Heart right ventricle (tissue), 16 donors: ENCODE measurements at places on chromosomes 3 and 15. TPM values are rescaled to one million over a fixed set of nuclear protein-coding genes. Genes with fewer than 3 reads are reported as not detected.

DNA sequence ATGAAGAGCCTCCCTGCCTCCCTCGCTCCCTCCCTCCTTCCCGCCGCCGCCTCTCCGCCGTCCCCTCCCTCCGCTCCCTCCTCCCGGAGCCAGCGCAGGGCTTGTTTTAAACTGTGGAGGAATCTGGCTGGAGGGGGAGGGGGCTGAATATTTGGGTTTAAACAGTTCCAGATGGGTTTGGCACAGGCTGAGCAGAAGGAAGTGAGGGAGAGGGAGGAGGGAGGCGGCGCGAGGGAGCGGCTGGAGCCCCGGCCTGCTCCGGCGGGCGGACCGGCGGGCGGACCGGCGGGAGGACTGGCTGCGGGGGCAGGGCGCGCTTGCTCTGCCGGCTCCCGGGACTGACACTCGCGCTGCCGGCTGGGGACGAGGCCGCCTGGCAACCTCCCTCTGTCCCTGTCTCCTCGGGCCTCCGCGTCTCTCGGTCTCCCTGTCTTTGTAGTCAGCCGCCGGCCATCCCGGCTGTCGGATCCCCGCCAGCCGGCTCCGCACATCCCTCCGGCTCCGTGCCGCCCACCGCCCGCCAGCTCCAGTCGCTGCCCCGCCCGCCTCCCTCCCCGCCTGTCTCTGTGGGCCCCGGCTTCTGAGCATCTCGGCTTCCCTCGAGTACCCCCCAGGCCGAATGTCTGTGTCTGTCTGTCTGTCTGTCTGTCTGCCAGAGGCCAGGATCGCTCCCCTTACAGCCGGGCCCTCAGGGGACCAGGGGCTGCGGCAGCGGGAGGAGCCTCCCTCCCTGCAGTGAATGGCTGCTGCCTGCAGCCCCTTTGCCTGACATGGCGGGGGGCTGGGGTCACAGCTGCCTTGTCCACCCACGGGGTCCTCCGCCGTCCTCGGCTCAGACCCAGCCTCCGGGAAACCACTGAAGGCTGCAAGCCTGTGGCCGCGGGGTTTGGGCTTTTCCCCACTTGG is 7.6 kb downstream of the EPHB3 start:
- peaks cover 5% of the 10 kb centered on the region for H3K27me3 ChIP-seq
- peaks cover 14% of the 10 kb centered on the region for H3K4me1 ChIP-seq
- peak overlapping the region; percentile 81 for H3K27ac ChIP-seq
- H3K36me3 ChIP-seq = no peaks in the 10 kb centered on the region

- H3K27ac ChIP-seq = no peak overlapping the region
- H3K36me3 ChIP-seq = no peaks in the 10 kb centered on the region
- DNase-seq = no peak
- H3K27me3 ChIP-seq = no peaks in the 10 kb centered on the region
Measured at GRCh38 chr15:56205061-56205876, 38.4 kb downstream of the RFX7 start.

DNA sequence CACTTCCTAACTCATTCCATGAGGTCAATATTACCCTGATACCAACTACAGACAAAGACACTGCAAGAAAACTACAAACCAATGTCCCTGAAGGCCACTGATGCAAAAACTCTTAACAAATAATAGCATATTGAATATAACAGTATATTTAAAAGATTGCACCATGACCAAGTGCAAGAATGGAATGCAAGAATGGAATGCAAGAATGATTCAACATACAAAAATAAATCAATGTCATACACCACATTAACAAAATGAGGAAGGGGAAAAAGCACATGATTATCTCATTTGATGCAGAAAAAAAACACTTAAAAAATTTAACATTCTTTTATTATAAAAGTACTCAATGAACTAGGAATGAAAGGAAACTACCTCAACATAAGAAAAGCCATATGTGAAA is 463.1 kb upstream of the NECTIN3 start:
- DNase-seq = no peak
- no peaks in the 10 kb centered on the region for H3K4me1 ChIP-seq
- H3K36me3 ChIP-seq = no peaks in the 10 kb centered on the region
- H3K27me3 ChIP-seq = no peaks in the 10 kb centered on the region
- H3K27ac ChIP-seq = no peak overlapping the region

DNA sequence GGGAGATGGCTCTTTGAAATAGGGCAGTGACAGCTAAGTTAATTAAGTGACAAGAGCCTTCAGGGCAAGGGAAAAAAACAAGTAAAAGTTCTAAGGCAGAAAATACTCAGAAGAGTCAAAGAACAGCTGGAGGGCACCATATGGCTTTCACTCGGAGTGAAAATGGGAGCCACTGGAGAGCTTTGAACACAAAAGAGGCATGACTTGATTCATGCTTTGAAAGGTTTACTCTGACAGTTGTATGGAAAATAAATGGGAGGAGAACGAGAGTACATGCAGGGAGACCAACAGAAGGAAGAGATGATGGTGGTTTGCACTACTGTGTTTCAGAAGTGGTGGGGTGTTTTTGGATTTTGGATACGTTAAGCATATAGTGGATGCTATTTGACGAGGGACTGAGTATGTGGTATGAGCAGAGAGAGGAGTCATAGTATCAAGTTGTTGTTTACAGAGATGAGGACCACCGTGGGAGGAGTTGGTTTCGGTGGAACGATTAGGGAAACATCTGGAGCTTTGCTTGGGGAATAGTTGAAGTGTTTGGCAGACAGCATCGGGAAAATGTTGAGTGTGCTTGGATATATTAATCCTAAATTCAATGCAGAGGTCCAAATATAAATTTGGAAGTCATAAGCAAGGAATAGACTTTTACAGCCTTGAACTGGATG is 411.5 kb downstream of the GABRG3 start:
- peaks cover 3% of the 10 kb centered on the region for H3K27me3 ChIP-seq
- no peak overlapping the region for H3K27ac ChIP-seq
- H3K36me3 ChIP-seq = no peaks in the 10 kb centered on the region
- H3K4me1 ChIP-seq = no peaks in the 10 kb centered on the region

DNA sequence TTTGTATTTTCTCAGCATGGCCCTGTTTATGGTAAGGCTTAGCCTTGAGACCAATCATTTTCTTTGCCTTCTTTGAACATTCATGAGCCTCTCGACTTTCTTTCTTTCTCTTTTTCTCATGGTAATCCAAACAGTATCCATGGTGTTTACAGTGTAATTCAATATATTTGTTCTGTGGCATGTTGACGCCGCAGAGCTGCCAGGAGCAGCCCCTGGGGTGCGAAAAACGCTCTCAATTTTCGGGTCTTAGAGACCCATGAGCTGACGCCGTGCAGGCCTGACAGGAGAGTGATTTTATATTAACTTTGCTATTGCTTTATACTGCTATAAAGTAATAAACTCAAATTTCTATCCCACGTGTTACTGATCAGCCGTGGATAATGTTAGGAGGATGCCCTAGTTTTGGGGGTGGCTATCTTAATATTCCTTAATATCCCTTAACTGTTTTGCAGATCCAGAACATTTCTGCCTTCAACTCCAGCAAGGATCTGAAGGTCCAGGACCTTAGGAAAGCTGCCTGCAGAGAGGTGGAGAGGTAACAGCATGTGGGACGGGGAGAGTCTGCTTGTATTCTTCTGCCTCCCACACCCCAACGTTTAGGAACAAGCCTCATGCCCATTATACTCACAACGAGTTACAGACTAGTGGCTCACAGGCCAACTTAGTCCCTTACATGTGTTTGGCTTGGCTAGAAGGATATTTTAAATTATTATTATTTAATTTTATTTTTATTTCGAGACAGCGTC is 29.3 kb upstream of the MYO1E start:
- H3K4me1 ChIP-seq = peaks cover 52% of the 10 kb centered on the region
- no peaks in the 10 kb centered on the region for H3K27me3 ChIP-seq
- H3K36me3 ChIP-seq = no peaks in the 10 kb centered on the region
- DNase-seq = no peak
- no peak overlapping the region for H3K4me3 ChIP-seq

DNA sequence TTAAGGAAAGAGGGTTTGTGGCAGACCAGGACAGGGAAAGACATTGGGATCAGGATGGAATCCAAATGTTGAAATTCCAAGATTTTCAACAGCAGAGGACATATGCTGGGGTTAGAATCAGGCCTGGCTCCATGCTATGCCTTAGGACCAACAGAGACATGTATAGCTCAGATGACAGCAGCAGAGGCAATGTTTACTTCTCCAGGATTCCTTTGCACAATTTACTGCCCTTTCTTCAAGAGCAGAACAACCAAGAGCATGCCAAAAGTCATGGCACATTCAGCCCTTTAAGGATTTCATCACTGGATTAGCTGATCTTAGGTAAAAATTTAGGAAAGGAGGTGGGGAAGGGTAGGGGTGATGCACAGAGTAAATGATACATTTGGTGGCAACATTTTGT is 69.6 kb upstream of the GSK3B start:
- no peaks in the 10 kb centered on the region for H3K4me1 ChIP-seq
- DNase-seq = no peak
- H3K36me3 ChIP-seq = no peaks in the 10 kb centered on the region
- no peaks in the 10 kb centered on the region for H3K27me3 ChIP-seq

- H3K27me3 ChIP-seq = no peaks in the 10 kb centered on the region
- H3K36me3 ChIP-seq = no peaks in the 10 kb centered on the region
- no peak overlapping the region for H3K27ac ChIP-seq
- H3K4me1 ChIP-seq = peaks cover 66% of the 10 kb centered on the region
Measured at GRCh38 chr15:101204739-101205535, 46.9 kb downstream of the CHSY1 start.

DNA sequence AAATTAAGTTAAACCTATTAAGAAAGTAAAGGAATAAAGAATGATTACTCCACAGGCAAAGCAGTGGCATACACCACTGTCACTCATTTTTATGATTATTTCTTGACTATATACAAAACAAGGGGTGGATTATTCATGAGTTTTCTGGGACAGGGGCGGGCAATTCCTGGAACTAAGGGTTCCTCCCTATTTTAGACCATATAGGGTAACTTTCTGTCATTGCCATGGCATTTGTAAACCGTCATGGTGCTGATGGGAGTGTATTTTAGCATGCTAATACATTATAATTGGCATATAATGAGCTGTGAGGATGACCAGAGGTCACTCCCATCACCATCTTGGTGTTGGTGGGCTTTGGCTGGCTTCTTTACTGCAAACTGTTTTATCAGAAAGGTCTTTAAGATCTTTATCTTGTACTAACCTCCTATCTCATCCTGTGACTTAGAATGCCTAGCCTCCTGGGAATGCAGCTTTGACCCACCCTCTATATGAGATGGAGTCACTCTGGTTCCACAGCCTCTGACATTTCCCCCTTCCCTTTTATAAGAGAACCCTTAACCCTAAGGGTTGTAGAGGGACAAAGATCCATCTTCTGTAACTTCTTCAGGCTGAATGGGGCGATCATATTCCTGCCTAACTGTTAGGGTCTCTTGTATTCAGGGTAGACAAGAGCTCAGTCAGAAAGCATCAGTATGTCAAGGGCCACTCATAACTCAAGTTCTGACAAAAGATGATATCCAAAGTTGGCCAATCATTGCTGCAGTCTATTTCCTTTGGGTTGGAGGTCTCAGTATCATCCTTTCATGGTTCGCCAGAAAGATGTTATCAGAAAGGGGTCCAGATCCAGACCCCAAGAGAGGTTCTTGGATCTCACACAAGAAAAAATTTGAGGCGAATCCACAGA is 79.5 kb upstream of the LIPC start:
- DNase-seq = no peak
- no peak overlapping the region for H3K4me3 ChIP-seq
- H3K27me3 ChIP-seq = no peaks in the 10 kb centered on the region
- no peaks in the 10 kb centered on the region for H3K36me3 ChIP-seq

DNA sequence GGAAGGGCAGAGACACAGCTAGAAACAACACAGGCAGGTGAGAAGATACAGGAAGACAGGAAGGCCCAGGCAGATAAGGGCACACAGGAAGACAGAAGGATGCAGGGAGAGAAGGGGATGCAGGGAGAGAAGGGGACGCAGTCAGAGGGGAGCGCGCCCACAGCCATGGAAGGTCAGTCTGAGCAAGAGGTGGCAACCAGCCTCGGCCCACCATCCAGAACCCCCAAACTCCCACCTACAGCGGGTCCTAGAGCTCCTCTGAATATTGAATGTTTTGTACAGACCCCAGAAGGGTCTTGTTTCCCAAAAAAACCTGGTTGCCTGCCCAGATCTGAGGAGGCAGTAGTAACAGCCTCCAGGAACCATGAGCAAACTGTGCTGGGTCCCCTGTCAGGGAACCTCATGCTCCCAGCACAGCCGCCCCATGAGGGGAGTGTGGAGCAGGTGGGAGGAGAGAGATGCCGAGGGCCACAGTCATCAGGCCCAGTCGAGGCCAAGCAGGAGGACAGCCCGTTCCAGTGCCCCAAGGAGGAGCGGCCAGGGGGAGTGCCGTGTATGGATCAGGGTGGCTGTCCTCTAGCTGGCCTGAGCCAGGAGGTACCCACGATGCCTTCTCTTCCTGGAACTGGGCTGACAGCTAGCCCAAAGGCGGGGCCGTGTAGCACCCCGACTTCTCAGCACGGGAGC is 27.6 kb upstream of the SLC28A1 start:
- H3K4me3 ChIP-seq = no peak overlapping the region
- H3K27ac ChIP-seq = peak overlapping the region; percentile 28
- DNase-seq = no peak
- peaks cover 39% of the 10 kb centered on the region for H3K4me1 ChIP-seq
- no peaks in the 10 kb centered on the region for H3K27me3 ChIP-seq

DNA sequence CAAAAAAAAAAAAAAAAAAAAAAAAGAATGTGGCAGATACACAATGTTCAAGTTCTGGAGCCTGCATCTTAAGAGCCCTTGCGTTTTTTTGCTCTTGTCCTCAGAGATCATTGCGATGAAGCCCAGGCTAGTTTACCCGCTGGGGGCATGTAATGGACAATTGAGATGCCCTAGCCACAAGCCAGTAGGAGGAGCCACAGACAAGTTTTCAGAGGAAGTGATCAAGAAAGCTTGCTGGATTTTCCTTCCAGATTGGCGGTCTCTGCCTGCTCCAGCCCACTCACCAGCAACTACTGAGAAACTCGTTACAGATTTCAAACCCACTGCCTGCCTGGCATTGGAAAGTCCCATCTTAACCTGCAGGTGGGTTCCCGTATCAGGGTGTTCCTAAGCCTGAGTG is 192.1 kb upstream of the EOMES start:
- no peaks in the 10 kb centered on the region for H3K36me3 ChIP-seq
- H3K27me3 ChIP-seq = no peaks in the 10 kb centered on the region
- H3K27ac ChIP-seq = no peak overlapping the region
- DNase-seq = no peak
- H3K4me3 ChIP-seq = no peak overlapping the region

- no peak overlapping the region for H3K27ac ChIP-seq
- peaks cover 43% of the 10 kb centered on the region for H3K4me1 ChIP-seq
- no peak for DNase-seq
Measured at GRCh38 chr3:138944929-138945708, 1.8 kb downstream of the FOXL2 start.

The GOLGA8N gene
- total RNA-seq = 5.6 TPM

The FBXW12 gene
- total RNA-seq = not detected

The C3orf85 gene
- not detected for total RNA-seq
